Stimulated activated CD8-positive, alpha-beta memory T cell treated with anti-CD3 and anti-CD28 coated beads, Interleukin-4, amount 100 ng/mL, for 1 hour (primary cell): ENCODE measurements at places on chromosomes 6 and 20.

DNA sequence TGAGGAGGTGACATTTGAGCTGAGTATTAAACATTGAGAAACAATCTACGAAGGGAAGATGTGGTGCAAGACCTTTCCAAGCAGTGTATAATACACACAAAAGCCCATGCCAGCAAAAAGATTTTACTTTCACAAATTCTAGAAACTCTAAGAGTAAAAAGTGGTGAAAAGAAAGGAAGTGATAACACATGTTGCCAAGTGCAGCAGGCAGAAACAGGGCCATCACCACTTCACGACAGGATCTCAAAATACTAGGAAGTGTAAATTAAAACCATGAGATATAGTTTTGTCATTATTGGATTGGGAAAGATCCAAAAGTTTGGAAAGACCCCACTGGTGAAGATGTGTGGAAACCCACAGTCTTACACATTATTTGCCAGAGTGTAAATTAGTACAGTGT lies 1.7 kb upstream of the ENTPD6 start:
- DNase-seq, result no peak

- DNase-seq, result no peak
These were observed 44.2 kb upstream of the TAB2 start for GRCh38 chr6:149273318-149273717.

DNA sequence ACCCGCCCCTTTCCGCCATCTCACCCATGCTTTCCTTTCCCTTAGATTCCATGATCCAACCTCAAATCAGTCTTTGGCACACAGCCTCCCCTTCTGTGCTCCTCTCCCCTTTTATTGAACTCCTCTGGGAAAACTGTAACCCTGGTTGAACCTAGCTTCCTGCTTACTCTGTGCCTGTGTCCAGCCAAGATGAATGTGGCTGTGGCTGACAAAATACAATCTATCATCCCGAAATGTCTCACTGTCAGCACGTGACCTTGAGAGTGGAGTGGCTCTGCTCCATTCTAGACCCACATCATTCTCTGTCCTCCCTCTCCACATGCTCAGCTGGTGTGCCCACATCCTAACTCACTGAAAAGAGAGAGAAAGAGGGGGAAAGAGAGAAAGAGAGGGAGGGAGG lies 11.0 kb downstream of the NCR2 start:
- DNase-seq, result no peak

- no peak for DNase-seq
These were observed 801 bp downstream of the CCDC28A start for GRCh38 chr6:138774370-138774769.

GRCh38 chr20:43389211-43389610 lies 68.5 kb upstream of the SRSF6 start:
- no peak for DNase-seq

- DNase-seq, result no peak
These were observed 56.4 kb upstream of the GPR31 start for GRCh38 chr6:167214206-167214605.

DNA sequence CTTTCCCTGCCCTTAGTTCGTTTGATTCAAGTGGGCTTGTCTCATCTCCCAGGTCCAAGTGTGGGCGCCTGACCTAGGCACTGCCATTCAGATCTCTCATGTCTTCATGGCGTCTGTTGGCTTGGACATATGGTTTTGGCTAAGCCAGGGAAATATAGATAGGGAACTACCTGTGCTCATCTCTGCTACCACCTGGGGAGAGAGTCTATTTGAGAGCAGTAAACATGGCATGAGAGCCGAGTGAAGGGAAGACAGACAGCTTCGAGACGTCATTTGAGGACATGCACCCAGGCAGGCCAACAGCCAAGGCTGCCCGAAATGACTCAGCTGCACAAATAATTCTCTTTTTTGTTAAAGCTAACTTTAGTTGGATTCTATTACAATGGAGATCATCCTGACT lies 370.7 kb upstream of the AGPAT4 start:
- no peak for DNase-seq

- peak; percentile 31 for DNase-seq
These were observed 3.6 kb upstream of the GPSM3 start for GRCh38 chr6:32195902-32196681.

DNA sequence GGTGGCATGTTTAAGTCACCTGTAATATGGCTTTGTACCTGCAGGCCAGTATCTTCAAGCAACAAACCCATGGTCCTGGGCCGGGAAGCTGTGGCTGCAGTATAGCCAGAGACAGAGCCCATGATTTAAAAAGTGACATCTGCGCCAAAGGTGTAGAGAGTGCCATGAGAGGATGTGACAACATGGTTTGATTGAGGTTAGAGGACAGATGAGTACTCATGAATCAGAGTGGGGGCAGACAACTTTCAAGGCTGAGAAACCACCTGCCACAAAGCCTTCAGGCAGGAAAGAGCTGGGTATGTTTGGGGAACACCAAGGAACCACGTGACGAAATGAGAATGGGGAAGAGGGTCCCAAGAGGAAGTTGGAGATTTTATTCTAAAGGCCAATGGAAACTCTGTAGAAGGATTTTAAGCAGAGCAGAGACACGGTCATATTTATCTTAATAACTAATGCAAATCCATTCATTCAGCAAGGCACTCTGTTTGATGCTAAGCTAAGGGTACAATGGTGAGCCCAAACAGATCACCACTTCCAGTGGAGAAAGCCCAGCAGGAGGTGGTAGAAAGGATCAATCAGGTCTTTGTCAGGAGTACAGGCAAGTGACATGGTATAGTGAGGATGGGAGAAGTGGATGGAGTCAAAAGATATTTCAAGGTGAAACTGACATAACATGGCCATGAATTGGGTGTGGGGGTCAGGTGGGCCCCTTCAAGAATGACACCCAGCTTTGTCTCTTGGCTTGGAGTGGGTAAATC lies 3.4 kb upstream of the MICAL1 start:
- DNase-seq, result no peak

DNA sequence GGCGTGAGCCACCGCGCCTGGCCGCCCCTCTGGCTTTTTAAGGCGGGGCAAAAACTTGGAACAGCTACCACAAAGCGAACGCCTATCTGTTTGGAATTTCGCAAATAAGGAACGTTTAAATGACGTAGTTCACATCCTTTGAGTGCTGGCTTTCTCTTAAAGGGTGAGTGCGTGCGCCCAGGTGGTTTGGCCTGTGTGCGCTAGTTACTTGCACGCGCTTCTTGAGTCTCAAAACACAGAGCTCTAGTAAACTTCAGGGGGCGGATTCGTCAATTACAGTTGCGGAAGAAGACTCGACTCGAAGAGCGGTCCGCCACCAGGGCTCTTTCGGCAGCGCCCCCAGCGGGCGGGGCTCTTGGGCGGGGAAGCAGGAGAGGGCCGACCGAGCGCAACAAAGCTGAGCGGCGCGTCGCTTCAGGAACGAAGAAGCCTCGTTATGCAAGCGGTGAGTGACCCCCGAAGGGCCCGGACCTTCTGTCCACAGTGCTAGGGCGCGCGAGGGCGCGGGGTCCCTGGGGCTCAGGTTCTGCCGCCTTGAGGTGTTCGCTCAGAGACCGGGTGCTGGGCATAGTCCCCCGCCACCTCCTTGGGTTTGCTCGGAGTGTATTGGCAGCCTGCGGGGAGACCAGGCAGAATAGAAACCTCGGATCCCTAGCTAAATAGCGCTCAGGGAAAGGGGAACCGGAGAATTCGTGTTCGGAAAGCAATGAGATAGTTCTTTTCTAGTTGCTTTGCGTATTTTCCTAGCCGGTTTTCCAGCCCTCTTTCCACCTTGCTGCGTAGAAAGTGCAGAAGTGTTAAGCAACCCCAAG lies at the start of gene SYCP2L:
Gene SYCP2L (plus strand): TSS at position 362 of the 812 bp plus-strand sequence. CDS start 75 bp downstream, at position 437.
- no peak for DNase-seq

- DNase-seq, result no peak
These were observed 22.7 kb downstream of the SYNDIG1 start for GRCh38 chr20:24492031-24492607.

GRCh38 chr6:89215391-89215790 lies 1.8 kb downstream of the GABRR1 start:
- DNase-seq, result no peak

DNA sequence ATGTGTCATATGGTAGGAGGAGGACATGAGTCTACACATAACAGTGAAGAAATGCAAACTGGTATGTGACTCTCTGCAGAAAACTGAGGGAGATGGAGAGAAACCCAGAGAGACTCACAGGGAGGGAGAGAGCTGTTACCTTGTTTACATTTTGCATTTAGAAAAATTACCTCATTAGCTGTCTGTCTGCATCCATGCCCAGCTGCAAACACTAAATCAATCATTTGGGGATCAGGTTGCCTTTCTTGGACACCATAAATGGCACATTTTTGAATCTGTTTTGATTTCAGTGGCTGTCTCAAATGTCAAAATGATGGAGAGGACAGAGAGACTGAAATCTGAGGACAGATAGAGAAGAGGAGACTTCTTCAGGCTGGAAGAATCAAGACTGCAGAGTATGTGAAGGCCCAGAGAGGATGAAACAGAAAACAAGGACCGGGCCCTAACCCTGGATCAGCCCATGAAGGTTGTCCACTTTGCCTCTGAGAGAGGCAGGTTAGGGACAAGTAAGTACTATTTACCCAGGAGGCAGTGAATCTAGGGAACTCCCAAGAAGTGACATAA lies 92.2 kb downstream of the UNC5CL start:
- no peak for DNase-seq

DNA sequence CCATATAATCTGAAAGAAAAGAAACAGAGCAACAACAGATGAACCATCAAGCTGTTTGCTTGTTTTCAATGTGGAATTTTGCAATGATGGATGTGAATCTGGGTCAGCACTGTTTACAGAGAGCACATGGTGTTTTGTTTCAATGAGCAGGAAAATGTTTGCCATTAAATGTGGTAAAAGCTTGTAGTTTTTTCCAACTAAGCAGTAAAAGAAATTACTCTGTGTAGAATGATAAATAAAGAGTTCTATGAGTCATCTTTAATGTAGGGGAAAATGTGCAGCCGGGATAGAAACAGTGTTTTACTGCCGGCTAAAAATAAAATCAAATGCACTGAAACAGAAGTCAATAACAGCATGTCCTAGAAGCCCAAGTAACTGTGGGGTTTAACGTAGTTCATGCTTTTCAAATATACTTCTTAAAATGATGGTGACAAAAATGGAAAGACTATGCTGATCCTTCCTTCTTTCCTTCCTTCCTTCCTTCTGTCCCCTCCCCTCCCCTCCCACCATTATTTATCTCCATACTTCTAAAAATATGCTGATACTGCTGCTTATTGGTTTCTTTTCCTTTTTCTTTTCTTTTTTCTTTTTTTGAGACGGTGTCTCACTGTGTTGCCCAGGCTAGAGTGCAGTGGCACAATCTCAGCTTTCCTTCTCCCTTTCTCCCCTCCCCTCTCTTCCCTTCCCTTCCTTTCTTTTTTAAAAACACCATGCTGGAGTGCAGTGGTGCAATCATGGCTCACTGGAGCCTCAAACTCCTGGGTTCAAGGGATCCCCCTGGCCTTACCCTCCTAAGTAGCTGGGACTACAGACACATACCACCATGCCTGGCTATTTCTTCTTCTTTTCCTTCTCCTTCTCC lies 6.3 kb upstream of the NAA20 start:
- DNase-seq, result no peak

- DNase-seq, result no peak
These were observed 3.7 kb upstream of the BEND6 start for GRCh38 chr6:56951049-56951831.
